NCI-H524 (cell line): ENCODE measurements at places on chromosomes 4 and X.

DNA sequence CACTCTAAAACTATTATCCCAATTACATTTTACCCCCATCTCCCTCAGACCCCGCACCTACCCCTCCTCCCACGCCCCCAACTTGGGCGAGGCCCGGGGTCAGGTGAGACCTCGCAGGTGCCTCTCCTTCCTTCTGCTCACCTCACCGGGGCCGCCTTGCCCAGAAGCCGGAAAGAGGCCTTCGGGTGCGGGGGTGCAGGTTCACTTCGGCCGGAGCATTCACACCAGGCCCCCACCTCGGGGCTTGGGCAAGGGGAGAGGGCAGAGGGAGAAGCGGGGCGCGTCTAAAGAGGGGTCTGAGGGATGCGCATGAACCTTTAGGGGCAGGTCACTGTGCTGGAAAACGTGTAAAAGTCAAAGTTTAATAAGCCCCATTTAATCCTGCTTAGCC lies 427 bp downstream of the ZNF182 start:
- DNase-seq, result no peak

DNA sequence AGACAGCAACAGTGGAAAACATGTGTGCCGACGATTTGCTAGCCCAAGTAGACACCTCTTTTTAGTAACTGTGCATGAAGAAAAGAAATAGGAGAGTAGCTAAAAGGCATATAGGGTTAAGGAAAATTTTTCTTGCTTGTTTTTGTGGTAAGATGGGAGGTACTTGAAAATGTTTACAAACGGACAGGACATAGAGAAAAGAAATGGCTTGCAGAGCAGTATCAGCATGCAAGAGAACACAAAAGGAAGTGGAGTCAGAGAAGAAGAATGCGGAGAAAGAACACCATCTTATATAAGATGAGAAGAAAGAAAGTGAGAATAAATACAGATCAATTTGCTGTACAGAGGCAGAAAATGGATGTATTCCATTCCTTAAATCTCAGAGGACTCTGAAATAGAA lies 263.7 kb upstream of the ETNPPL start:
- no peak for DNase-seq

DNA sequence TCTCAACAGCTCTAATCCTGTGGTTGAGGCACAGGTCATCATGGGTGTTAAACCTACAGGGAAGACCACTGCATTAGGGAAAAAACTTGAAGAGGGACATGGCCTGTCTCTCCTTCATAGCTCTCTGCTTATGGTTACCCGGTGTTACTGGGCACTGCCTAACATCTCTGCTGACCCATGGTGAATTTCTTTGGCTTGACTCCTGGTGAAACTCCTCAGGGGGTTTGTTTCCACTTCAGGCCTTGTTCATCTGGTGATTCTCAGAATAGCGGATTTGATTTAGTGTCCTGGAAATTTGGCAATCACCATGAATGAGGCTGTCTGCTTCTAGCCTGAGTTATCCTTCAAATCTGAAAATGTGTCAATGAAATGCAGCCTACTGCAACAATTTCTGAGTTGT lies 114.4 kb downstream of the ZNF518B start:
- DNase-seq, result no peak

DNA sequence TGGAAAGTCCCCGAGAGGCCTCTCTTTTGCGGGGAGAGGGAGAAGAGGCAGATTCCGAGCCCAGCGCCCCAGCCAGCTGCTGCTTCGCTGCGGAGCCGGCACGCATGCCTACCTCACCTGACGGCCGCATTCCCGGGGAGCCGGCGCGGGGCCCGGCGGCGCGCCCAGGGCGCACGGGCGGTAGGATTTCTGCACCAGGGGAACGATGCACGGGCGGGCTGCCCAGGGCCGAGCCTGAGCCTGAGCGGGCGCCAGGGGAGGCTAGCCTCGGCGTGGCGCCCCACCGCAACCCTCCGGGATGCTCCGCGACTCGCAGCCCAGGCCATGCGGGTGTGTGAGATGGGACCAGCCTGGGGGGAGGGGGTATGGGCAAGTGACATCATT lies 81.3 kb upstream of the SCML1 start:
- no peak for DNase-seq

GRCh38 chr4:183435803-183436202 lies 8.6 kb upstream of the CDKN2AIP start:
- DNase-seq, result no peak

DNA sequence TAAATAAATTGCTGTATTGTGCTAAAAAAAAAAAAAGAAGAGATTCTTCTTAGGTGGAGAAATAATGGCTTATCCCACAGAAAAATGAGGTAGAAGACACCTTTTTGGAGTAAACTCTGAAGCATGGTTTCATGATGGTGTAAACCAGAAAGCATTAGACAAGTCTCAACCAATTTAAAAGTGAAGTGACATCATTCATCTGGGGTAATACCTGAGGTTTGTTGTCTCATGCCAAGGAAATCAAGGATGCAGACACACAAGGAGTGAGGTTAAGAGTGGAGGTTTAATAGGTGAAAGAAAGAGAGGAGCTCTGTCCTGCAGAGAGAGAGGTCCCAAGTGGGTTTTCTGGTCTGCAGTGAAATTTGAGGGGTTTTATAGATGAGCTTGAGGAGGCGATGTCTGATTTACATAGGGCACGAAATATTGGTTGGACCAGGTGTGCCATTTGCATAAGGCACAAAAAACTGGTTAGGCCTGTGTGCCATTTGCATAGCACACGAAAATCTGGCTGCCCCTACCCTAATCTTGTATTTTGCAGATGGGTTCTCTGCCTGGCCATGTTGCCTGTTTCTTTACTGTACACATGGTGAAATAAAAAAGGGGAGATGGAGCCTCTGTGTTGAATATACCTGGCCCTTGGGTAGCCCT lies 25.0 kb upstream of the CWH43 start:
- DNase-seq, result no peak
